NCI-H460 (cell line): ENCODE measurements at places on chromosomes 13 and 19. TPM values are rescaled to one million over a fixed set of nuclear protein-coding genes. Genes with fewer than 3 reads are reported as not detected.

ELSPBP1 gene
- total RNA-seq: not detected in 2 replicates

- no peak for DNase-seq
Observed at GRCh38 chr13:110726726-110727125, 13.2 kb downstream of the ING1 start.

DNA sequence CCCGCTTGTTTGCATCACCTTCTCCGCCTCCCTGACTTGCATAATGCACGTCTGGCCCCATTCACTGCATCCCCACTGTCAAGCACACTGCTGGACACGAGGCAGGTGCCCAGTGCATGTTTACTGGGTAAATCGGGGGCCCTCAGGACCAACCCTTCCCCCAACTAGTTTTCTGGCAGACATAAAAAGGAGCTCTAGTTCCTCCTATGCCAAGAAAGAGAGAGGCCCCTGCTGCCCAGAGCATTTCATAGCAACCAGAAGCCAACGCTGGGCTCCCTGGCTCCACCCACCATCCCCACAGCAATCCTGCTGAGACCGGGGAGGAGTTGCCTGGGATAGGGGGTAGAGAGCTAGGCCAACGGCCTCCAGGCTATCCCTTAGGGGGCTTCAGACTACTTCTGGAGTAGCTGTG lies 23.2 kb downstream of the ANKRD27 start:
- no peak for DNase-seq

DNA sequence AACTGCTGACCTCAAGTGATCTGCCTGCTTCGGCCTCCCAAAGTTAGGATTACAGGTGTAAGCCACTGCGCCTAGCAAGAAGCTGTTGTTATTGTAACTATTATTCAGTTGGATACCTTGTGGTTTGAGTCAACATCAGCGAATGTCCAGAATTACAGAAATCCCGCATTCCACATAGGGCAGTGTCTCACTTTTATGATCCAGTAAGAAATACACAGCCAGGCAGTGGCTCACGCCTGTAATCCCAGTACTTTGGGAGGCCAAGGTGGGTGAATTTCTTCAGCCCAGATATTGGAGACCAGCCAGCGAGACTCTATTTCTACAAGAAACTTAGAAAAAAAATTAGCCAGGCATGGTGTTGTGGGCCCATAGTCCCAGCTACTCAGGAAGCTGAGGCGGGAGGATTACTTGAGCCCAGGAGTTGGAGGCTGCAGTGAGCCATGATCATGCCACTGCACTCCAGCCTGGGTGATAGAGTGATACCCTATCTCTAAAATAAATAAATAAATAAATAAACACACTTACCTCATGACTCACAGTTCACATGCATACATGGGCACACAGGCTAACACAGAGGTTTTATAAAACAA lies 43.8 kb downstream of the SPTBN4 start:
- DNase-seq: no peak

DNA sequence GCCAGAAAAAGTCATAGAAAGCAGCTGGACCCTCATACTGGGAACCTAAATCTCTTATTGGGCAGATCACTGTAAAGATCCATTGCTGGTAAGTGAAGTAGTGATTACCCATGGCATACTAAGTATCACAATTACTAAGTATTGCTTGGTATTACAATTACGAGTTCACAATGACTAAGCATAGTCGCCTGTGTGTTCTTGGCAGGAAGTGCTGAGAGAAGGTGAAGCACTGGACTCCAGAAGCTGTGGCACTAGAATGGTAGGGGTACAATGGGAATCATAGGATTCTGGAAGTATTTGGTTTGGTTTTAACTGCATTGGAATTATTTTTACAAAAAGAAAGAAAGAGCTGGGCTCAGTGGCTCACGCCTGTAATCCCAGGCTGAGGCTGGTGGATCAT lies 20.3 kb downstream of the LGALS16 start:
- peak; percentile 41 for DNase-seq
